ENCODE measurements at places on chromosomes 4 and X.

DNA sequence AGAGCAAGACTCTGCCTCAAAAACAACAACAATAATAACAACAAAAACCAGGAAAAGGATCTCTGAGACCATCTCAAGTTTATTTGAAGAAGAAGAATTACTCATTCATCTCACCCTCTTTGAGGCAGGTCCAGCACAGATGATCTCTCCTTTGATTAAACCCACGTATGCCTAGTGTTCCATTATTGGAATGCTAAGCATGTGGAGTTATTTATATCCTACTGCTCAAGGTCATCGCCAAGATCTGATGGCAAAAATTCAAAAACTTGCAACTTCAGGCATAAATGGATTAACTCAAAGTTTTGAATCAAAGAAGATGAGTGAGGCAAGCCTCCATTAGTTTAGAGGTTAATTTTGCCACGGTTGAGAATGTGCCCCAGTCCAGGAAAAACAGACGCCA is 184.2 kb downstream of the DHRSX start:
- DNase-seq, result no peak

DNA sequence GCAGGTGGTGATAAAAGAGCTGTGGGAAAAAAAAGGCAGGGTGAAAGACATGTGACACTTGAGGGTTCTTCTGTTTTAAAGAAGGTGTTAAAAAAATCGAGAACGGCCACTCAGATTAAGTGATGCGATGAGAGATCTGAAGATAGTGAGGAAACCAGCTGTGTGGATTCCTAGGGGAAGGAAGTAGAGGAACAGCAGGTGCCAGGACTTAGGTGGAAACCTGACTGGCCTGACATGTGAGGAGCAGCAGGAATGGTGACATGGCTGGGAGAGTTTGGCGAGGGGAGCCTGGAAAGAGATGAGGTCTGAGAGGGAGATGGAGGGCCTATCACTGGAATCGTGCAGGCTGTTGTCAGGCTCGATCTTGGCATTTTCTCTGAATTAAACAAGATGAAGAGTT is 55.5 kb downstream of the BMPR1B start:
- DNase-seq, result no peak

GRCh38 chr4:41024556-41025491 is 189.5 kb downstream of the APBB2 start:
- DNase-seq, result no peak

DNA sequence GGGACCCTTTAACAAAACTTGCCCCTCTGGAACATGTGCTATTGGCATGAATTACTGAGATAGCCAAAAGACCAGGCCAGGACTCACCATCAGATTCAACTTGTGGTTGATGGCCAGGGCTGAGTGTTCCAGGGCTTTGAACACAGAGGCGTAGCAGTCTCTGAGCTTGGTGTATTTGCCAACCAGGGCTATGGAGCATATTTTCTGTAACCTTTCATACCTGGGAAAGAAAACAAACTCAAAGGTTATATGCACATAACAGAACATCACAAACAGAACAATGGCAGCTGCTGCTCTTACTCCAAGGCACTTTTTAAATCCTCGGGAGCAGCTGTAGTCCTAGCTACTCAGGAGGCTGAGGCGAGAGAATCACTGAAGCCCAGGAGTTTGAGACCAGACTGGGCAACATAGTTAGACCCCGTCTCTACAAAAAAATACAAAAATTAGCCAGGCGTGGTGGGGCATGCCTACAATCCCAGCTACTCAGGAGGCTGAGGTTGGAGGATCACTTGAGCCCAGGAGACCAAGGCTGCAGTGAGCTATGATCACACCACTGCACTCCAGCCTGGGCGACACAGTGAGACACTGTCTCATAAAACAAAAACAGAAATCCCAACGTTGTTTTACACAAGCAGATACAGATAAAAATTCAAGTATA is 29.3 kb downstream of the CTPS2 start:
- DNase-seq, result no peak

DNA sequence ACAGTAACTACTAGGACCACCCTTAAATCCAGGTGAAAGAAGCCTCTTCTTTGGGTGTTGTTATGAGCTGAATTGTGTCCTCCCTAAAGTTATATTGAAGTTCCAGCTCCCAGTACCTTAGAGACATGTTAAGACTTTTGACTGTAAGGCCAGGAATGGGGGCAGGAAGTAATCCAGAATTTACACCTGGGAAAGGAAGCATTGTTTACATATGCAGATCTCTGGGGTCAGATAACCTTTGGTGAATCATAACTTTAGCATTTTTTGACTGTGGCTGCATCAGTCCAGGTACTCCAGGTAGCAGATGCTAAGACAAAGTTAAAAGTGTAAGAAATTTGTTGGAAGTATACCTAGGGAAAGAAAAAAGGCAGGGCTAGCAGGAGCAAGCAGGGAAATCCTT is 104.9 kb upstream of the CENPE start:
- no peak for DNase-seq
